SJSA1 (cell line): ENCODE measurements at places on chromosomes 7 and 10.

DNA sequence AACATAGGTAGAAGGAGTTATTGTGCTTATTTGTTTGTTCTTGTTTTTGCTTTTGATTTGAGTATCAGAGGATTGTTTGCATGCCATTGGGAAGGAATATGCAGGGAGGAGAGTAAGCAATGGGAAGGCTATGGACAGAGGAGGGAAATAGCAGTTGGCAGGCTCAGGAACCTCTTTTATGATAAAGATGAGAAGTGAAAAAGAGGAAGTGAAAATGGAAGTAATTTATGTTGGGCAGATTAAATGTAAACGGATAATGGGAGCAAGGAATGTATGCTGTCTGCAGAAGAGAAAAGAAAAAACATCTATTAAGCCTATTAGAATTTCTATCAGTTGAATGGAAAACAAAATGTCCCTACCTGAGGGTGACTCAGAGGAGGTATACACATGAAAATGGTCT lies 90.1 kb upstream of the NPSR1 start:
- DNase-seq: no peak

DNA sequence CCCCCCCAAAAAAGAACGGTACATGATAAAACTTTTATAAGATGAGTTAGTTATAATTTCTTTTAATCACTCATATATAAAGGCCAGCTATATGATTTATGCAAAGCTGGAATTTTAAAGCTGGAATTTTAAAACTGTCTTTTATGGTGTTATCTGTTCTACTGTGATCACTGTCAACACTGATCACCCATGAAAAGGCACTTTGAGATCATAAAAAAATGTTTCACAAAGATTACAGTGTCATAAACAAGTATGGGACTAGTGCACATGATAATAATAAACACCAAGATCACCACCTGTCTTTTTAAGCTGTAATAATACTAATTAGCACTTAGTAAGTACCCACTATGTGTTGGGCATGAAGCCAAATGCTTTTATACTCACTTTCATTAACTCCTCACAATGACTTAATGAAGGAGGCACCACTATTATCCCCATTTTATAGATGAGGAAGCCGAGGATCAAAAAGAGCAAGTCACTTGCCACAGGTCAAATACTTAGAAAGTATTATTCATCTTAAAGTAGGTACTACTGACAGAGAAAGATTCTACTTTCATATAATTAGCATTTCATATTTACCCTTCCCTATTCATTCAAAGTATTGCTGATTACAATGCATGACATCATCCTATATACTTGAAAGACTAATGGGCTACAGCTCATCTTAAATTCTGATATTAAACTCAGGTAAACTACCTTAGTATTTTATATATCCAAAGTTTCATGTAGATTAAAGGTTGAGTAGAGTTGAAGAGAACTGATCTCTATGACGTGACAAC lies 8.3 kb upstream of the RHOBTB1 start:
- DNase-seq: no peak

GRCh38 chr7:149686449-149686848 lies 86.9 kb downstream of the ZNF467 start:
- no peak for DNase-seq

DNA sequence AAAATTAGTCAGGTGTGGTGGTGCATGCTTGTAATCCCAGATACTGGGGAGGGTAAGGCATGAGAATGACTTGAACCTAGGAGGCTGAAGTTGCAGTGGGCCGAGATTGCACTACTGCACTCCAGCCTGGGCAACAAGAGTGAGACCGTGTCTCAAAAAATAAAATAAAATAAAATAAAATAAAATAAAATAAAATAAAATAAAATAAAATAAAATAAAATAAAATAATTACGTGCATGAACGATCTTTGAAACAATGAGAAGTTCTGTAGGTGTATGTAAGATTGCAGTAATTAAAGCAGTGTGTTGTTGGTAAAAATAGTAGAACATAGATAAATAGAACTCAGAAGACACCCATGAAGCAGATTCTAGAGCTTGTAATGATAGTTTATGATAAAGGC lies 348.5 kb downstream of the ANKRD30A start:
- DNase-seq: no peak

DNA sequence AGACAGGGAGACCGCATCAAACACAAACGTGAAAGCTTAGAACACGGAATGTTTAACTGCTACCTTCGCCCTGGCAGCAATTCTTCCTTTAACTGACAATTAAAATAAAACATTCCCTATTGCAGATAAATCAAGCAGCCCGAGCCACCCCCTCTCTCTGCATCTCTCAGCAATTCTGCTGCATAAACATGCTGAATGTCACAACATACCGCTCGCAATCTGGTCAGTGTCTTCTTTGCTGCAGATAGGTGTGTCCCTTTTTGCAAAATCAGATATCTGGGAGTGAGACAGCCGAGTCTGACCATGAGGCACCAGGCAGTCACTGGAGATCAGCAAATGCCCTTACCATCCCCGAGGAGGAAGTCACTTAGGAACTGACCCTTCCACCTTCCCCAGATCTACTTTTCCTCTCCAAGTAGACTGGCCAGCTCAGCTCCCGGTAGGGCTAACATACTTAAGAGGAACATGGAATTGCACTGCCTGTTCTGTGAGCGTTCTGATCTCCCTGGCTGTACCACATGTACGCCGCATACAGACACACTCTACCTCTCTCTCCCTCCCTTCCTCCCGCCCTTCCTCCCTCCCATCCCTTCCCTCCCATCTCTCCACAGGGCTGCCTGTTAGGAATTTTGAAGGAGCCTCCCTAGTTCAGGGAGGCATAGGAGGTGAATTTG lies at the start of gene FRMD4A:
TSS of gene FRMD4A (minus strand) at position 537 of the 674 bp plus-strand sequence.
- no peak for DNase-seq
